ENCODE measurements at places on chromosomes 7 and 10. TPM values are rescaled to one million over a fixed set of nuclear protein-coding genes. Genes with fewer than 3 reads are reported as not detected.

Gene LYZL2
- total RNA-seq, result not detected

Gene RGR
- total RNA-seq, result not detected

Gene GPR26
- not detected for total RNA-seq

Gene SKIDA1
- total RNA-seq, result 15.3 TPM

Gene CCDC172
- not detected for total RNA-seq

Gene GIMAP8
- total RNA-seq, result not detected

Gene CALN1
- 0.62 TPM for total RNA-seq

All from progenitor cell of endocrine pancreas (in vitro differentiated cells).